ENCODE measurements at places on chromosomes 5 and 9.
A peak's percentile ranks its signal among the peaks of the same experiment; 100 is the strongest.

DNA sequence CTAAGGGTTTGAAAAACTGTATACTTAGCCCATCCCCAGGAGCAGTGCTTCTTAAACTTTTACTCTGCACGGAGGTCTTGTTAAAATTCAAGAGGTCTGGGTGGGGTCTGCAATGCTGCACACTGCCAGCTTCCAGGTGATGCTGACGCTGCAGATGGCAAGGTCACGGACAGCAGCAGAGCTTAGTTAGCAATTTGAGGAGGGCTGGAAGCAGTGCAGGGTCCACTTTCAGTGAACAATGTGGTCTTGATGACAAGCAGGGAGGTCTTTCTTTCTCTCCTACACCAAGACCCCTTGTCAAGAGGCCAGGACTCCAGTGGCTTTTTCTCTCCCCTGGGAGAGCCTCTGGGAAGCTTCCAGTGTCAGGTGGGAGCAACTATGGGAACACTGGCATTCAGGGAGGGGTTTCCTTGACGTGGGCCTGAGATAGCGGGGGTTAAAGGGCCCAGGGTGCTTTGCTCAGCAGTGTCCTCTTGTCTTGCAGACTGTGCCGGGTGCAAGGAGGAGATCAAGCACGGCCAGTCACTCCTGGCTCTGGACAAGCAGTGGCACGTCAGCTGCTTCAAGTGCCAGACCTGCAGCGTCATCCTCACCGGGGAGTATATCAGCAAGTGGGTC lies 65.0 kb upstream of the AFAP1L1 start:
- DNase-seq = no peak

DNA sequence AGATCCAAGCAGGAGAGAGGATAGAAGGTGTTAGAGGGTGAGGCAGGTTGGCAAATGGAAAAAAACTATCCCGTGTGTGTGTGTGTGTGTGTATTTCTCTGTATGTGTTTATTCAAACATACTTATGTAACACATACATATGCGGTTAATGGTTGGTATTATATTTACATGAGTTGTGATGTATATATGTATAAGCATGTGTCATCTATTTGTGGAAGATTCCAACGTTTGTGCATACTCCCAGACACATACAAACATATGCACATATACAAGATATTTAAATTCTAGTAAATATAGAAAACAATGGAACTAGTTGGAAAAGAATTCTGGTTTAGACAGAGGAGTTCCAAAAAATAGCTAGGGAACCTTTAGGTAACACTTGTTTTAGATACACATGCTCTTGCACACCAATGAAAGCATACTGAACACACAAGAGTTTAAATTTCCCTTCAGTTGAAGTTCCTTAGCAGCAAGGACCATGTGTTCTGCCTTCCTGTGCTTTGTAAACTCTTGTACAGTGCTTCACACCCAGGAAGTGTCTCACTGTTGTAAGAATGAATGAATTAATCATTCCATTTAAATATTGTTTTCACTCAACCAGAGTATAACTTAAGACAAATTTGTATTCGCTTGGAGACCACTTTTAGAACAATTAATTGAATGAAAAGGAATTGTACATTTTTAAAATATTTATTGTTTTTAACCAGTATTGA lies 257.8 kb downstream of the FER start:
- no peak for DNase-seq

DNA sequence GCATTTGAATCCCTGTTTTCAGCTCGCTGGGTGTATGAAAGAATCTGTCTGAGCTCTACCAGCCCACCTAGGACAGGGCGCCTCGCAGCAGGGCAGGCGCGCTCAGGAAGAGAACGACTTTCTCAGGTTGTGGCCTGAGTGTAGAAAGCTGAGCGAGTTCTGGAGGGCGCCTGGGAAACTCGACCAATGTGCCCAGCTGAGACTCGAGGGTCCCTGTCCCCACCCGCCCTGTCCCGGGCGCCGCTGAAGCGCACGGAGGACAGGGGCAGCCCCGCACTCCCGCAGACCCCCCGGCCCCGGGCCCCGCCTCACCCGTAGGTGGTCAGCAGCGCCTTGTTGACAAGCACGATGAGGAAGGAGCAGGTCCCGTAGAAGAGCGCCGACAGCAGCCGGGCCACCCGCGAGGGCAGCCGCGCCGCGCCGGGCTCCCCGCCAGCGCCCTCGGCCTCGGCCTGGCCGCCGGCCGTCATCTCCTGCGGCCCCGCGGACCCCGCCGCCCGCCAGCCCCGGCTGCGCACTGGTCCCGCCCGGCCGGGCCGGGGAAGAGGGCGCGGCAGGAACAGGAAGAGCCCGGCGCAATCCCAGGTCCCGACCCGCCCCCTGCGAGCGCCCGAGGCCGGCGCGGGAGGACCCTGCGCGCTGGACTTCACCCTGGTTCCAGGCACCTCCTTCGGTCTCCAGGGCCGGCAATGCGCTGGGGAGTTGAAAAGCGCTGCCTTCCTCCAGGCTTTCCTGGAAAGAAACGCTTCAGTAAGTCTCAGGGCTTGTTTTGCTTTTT lies at the start of gene SLC35D2:
Gene SLC35D2, minus strand, starts transcription at position 547 of the 778 bp plus-strand sequence. Its CDS starts 77 bp downstream, at position 470.
- DNase-seq = peak; percentile 75

DNA sequence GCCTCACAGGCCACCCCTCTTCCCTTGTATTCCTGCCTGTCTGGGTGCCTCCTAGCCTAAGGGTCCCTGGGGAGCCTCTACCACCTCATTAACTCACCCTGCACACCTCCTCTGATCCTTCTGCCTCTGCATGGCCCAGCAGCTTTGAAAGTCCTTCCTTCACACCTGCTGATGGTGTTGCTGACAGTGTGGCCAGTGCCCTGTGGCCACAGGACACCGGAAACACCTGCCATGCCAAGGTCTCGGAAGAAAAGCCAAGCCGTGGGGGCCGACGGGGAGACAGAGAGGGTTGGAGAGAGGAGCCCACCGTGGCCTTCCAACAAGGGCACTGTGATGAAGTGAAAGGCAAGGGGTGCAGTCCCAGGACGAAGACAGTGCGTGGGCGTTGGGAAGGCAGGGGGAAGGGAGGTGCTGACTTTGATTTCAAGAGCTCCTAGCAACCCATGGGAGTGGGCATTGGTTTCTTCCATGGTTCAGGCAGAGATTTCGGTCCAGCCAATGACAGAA lies 4.1 kb downstream of the BTNL9 start:
- DNase-seq = no peak

GRCh38 chr5:110514030-110514429 lies 212.4 kb downstream of the TMEM232 start:
- no peak for DNase-seq

- no peak for DNase-seq
Observed at GRCh38 chr5:138110266-138110963, 26.6 kb downstream of the WNT8A start.

- no peak for DNase-seq
Observed at GRCh38 chr9:24624481-24624880, 78.8 kb upstream of the IZUMO3 start.

DNA sequence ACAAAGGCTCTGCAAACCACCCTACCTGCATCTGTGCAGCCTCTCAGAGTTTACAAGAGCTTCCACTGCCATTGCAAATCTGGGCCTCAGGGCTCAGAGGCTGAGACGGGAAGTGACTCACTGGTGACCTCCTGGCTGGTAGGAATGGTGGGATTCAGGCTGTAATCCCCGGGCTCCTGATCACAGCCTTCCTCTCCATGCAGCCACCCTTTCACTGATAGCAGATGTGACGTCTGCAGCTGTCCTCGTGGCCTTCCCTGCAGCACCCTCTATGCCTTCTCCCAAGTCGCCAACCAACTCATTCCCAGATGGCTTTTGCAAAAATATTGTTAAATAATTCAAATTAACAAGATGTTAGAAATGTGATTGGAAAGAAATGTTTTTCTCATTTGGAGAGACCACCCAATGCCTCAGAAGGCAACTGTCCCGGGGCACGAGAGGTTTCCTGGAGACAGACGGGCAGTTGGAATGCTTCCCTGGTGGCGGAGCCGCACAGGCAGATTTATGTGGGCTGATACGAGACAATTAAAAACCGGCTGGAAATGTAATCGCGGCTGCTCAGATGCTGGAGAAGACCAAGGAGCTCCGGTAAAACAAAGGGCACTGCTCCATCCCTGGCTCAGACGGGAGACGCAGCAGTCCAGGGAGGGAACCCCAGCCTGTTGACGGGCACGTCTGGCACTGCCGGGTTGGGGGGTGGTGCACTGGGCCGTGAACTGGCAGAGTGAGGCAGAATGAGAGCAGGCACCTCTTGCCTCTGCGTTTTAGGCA lies 34.4 kb upstream of the SLC25A51 start:
- DNase-seq = no peak

- DNase-seq = no peak
Observed at GRCh38 chr9:84189904-84190303, 150.7 kb downstream of the SLC28A3 start.

DNA sequence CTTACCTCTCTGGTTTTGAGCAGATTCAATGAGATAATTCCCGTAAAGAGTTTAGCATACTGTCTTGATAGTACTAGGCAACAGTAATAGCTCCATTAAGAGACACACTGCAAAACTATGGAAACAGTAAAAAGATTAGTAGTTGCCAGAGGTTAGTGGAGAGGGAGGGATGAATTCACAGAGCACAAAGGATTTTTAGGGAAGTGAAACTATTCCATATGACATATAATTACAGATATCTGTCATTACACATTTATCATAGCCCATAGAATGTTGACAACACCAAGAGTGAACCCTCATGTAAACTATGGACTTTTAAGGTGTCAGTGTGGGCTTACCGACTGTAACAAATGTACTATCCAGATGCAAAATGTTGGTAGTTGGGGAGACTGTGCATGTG lies 176.4 kb upstream of the PLCXD3 start:
- no peak for DNase-seq

DNA sequence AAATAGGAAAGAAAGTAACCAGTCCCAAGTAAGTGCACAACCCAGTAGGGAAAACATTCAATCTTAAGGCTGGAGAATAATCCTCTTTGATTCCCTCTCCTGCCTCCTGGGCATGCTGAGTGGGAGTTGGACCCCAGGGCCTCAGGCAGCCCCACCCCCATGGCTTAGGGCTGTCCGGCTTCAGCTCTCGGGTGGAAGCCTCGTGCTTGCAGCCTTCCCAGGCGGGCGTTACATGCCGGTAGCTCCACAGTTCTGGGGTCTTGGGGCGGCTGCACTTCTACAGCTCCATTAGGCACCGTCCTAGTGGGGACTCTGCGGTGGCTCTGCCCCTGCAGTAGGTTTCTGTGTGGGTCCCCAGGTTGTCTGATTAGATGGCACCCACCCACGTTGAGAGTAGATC lies 10.1 kb downstream of the GLIPR2 start:
- no peak for DNase-seq

Measured in activated effector memory CD4-positive, alpha-beta T cell treated with anti-CD3 and anti-CD28 coated beads, Interleukin-2, amount 50 U/mL, for 16 hours (primary cell).